ENCODE measurements at places on chromosomes 4 and X.

GRCh38 chr4:74018116-74018515 is 19.6 kb upstream of the CXCL5 start:
- no peak for DNase-seq

DNA sequence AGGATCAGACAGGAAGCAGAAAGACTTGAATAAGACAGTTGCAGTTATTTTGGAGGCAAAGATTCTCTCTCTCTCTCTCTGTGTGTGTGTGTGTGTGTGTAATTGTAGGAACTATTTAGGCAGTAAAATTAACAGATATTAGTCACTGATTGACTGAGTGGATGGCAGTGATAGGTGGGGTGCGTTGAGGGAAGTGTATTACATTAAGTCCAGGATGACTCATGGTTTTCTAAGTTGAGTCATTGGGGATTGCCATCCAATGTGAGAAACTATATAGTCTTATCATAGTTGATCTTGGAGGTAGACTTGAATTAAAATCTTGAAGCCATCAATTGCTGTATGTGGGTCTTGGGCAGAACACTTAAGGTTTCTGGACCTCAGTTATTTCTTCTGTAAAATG is 75.4 kb downstream of the AR start:
- no peak for DNase-seq

GRCh38 chrX:149207518-149207917 is 297.6 kb downstream of the IDS start:
- no peak for DNase-seq

DNA sequence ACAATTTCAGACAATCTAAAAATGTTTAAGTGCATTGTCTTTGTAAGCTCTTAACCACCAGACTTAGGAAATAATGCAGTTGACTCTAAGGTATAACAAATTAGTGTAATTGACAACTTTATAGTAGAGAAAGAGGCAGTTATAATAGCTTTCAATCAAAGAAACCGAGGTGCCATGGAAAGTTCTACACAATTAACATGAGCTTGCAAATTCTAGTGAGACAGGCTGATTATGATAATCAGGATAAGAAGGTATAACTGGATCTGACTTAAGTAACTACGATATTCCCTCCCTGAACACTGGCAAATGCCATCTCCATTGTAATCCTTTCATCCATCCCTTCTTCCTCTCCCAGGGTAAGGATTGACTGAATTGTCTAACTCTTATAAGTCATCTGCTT is 11.4 kb upstream of the KLHL5 start:
- no peak for DNase-seq

DNA sequence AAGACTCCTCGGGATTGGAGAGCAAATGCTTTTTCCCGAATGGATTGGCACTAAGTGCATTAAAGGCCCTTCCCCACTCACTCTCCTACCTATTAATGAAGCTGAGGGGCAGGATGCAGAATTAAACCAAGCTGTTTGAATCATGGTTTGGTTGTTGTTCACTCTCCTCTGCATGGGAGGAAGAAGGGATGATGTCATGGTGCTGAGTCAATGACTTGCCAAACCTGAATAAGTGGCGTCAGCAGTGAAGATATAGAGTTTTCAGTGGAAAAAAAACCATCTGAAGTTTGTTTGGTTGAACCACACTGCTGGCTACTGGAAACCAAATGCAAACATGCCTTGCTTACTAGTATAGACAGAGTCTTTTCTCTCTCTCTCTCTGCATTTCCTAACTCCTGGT is 19.8 kb upstream of the ZXDA start:
- no peak for DNase-seq

GRCh38 chr4:37693450-37694190 is 7.4 kb upstream of the RELL1 start:
- DNase-seq = no peak

DNA sequence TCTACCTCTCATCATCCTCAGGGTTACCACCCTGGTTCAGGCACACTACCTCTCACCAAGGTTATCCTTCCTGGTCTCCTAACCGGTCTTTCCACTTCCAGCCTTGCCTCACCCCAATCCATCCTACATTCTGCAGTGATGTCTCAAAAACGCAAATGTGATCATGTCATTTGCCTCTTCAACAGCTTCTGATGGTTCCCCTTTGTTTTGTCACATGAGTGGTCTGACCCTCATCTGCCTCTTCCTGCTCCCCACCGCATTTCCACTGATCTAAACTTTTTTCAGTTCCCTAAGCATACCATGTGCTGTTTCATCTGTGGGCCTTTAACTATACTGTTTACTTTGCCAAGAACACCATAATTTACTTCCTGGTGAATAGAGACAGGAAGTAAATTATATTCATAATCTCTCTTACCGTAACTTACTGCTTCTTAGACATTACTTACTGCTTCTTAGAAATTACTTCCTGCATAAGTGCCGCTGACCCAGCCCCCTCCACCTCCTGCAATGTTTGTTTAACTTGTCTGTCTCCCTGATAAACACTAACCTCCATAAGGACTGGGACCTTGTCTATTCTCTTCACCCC is 27.1 kb upstream of the NSUN7 start:
- DNase-seq = no peak

- no peak for DNase-seq
These were observed at the start of gene ARHGEF6 for GRCh38 chrX:136780763-136781162. Gene ARHGEF6 (minus strand): TSS chrX:136780932. CDS start chrX:136780882, 50 bp downstream.

GRCh38 chr4:142696334-142697122 is 149.6 kb downstream of the INPP4B start:
- no peak for DNase-seq

GRCh38 chr4:69823048-69823447 is 36.9 kb downstream of the SULT1E1 start:
- DNase-seq = no peak

DNA sequence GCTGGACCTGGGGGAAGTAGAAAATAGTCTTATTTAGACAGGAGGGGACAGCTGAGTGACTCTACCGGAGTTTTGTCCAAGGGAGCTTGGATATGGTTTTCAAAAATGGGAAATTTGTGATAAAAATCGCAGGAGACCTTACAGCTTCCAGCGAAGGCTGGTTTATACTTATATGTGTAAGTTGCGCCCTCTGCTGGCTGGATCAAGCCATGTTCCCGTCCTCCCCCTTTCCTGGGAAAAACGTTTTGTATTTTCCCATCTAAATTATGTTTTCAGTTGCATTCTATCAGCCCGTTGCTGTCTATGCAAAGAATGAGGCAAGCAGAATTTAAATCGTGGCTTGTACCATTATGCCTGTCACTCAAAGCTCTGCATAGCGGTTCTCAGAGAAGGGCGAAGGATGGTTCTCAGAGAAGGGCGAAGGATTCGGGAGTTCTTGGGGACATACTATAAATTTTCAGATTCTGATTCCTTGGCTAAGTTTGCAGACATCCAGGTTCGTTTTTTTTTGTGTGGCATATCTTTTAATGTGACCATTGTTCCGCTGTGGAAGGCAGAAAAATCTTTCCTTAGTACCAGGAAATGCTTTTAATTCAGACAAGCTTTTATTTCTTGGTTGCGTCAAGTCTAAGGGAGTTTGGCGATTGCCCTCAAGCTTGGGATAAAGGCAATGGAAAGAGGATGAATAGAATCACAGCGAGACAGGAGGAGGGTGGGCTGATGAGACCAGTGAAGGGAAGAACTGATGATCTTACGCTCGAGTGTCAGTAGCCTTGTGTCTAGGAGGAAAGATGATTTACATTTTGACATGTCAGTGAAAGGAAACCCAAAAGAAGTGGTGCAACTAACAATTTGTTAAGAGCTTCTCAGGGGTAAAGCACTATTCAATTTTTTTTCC is 128.5 kb upstream of the ARX start:
- DNase-seq = peak; percentile 19

DNA sequence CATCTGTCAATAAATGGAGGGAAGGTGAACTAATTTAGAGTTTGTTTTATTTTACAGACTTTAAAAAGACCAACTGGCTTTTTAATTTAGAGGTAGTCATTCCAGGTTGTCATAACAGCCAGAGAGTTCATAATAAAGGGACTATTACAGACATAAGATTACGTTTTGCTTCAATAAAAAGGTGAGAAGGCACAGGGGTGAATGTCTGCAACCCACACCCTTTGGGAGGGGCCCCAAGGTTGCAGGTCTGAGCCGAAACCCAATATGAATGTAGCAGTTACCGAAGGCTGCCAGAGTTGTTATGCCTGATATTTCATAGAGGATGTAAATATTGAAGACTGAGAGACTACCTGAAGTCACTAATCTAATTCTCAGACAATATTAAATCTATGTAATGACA is 329.7 kb upstream of the GALNT7 start:
- no peak for DNase-seq

DNA sequence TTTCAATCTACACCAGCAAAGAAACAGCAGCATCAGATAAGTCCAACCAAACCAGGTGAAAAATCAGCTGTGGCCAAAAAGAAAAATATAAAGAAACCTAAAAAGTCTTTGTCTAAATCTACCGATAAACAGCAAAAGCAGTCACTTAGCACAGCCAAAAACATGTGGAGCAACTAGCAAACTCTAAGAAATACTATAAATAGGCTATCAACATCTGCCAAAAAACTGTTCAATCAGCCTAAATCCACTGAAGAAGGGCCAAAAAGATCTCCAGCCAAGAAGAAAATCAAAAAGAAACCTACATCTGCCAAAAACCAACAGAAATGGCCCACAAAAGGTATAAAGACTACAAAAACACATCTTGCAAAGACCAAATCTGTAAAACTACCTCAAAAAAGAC is 36.7 kb upstream of the CABS1 start:
- no peak for DNase-seq

GRCh38 chrX:421646-422391 is 35.1 kb upstream of the PPP2R3B start:
- DNase-seq = no peak

- no peak for DNase-seq
These were observed 76.9 kb upstream of the PPARGC1A start for GRCh38 chr4:23966725-23967124.

DNA sequence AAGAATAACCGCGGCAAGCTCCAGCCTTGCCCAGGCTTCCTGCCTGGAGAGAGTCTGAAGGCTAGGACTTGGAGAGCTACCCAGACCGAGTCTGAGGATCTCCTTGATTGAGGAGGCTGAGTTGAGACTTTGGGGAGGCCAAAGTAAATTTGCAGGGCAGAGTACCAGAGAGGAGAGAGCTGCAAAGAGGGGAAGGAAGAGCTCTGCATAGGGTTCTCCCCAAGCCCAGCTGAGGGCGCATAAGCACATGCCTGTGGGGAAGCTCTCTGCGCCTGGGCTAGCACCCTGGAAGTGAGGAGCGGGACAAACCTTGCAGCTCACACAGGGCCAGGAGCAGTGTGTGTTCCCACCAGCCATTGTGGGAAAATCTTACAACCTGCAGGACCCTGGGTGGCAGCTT is 56.1 kb downstream of the FAM193A start:
- no peak for DNase-seq

DNA sequence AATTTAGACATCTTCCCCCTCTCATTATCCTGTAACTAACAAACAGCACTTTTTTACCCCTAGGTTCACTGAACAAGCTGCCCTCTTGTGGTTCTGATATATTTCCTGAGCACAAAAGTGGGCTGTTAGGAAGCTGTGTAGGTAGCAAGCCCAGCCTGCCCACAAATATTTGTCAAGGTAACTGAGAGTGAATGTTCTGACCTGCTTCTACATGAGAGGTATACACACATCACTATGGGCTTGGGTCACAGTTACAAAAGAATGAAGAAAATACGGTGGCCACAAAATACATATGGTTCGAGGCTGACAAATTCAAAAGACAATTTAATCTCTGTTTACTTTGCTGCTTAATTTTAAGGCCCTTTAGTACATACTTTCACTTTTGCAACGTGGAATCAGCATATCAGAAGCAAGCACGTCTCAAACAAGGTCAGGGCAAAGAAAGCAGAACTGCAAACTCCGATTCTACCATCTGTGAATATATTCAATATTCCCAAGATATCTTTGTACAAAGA is 78.7 kb downstream of the RBM47 start:
- DNase-seq = no peak

DNA sequence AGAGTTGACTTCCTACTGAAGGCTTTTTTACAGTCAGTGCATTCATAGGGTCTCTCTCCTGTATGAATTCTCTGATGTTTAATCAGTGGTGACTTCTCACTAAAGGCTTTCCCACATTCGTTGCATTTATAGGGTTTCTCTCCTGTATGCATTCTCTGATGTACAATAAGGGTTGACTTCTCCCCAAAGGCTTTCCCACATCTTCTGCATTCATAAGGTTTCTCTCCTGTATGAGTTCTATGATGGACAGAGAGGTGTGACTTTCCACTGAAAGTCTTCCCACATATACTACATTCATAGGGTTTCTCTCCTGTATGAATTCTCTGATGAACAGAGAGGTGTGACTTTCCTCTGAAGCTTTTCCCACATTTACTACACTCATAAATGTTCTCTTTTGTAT is 45.2 kb downstream of the ZNF674 start:
- no peak for DNase-seq

DNA sequence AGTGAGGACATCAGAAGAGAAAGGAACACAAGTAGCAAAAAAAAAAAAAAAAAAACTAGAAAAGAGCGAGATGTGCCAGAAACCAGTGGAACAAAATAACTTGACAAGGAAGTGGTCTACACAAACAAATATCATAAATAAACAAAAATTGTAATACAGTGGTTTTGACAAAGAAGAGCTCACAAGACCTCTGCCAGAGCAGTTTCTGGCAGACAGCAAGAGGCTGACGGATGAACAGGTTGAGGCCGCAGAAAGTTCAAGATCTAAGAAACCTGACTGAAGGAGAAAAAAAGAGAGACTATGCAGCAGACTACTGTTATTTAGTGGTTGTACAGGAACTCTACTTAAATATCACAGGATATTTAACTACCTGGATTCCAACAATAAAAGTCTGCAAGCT is 66.2 kb downstream of the MAB21L2 start:
- no peak for DNase-seq

DNA sequence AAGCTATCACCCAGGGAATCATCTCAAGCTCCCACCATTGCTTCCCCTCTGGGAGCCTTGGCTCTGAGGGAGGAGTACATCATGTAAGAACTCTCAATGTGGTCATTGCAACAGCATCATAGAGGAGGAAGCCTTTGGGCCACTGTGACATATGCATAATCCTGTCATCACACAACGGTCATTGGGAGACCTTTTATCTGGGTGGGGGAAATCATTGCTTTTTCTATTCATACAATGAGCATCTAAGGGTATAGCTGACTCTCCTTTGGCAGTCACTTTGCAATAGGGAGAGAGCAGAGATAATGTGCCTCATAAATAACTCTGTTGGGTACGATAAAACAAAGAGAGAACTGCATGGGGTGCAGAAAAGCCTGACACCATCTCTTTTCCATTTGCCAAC is 155.2 kb upstream of the KCNIP4 start:
- DNase-seq = no peak

GRCh38 chrX:147072747-147073146 is 258.2 kb upstream of the CXorf51A start:
- no peak for DNase-seq

DNA sequence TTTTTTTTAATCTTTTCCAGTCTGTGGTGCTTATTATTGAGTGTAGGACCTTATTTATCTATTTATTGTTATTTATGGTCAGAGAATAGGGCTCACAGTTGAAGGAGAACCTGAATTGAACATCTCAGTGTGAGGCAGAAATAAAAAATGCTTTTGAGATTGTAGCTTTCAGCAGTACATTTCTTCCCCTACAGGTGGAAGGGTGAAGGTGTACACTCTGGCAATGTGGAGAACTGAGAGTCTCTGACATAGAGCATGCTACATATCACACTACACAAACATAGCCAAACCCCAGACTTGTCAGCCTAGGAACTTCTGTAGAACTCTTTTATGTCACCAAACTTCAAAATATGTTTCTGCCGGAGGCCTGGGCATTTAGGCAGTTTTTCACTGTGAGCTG is 140.2 kb downstream of the STIM2 start:
- no peak for DNase-seq

- DNase-seq = no peak
These were observed 149.8 kb upstream of the TBL1X start for GRCh38 chrX:9315086-9315485.

Measured in NCI-H1930 (cell line).